Regular cardiac myocyte (primary cell): ENCODE measurements at places on chromosomes 7 and 10. TPM values are rescaled to one million over a fixed set of nuclear protein-coding genes. Genes with fewer than 3 reads are reported as not detected.

GIMAP7 gene
- total RNA-seq: under 0.01 and 0.19 TPM in 2 replicates

NHLRC2 gene
- total RNA-seq: 10.1 and 11.5 TPM in 2 replicates

CRTAC1 gene
- total RNA-seq: under 0.01 and 0.28 TPM in 2 replicates

MBL2 gene
- not detected in 2 replicates for total RNA-seq

PKD1L1 gene
- 0.19 and 0.28 TPM in 2 replicates for total RNA-seq

BEND7 gene
- total RNA-seq: 0.58 and 2.3 TPM in 2 replicates

CHST3 gene
- total RNA-seq: 19.4 and 32.8 TPM in 2 replicates

GPR15LG gene
- total RNA-seq: not detected in 2 replicates

GNAI1 gene
- 25.9 and 56.9 TPM in 2 replicates for total RNA-seq

ZCCHC24 gene
- 11.6 and 15.0 TPM in 2 replicates for total RNA-seq

CDCA7L gene
- 32.1 and 55.8 TPM in 2 replicates for total RNA-seq

GIMAP5 gene
- total RNA-seq: 0.28 and 0.38 TPM in 2 replicates

FFAR4 gene
- not detected in 2 replicates for total RNA-seq

CLRN3 gene
- not detected in 2 replicates for total RNA-seq
